ENCODE measurements at places on chromosomes 3 and 15.

GRCh38 chr3:39358333-39358732 is 24.8 kb upstream of the SLC25A38 start:
- no peak for DNase-seq

- DNase-seq, result no peak
Observed at GRCh38 chr3:169657351-169658124, 6.0 kb downstream of the MECOM start.

- DNase-seq, result no peak
Observed at GRCh38 chr3:138442433-138442832, 8.0 kb downstream of the ESYT3 start.

DNA sequence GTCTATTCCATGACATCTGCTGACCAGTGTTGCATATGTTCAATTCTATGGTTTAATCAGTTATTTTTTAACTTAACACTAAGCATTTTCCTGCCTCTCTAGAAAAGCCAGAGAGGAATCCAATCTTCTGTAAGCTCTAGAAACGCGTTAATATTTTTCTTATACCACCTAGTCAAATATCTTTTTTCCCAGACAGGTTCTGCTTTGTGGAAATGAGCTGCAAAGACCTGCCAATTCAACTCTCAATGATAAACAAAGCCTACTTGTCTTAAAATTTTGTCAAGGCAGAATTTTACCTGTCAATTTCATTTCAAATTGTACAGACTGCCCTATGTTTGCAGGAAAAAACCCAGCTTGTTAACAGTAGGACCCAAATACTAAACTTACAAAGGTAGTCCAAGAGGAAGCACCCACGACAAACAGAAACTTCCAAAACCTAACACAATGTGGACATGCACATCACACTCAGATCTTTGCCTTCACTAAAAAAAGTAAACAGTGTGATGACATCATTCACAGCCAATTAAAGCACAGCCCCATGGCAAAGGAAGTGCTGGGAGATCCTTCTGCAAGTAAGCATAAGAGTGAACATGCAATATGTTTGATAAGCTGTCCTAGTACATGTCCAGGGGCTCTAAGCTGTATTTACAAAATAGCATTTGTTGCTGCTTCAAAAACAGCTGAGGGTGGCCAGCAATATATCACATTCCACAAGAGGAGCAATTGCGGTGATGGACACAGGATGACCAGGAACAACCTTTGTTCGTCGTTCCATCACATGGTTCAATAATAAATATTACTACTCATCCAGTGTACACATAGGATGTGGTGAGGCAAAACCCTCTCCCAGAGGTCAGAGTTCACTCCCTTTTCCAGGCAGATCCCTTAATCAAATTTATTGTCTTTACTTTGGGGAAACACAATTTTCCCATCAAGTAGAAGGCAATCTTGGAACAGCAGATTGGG is 139.4 kb upstream of the TSC22D2 start:
- no peak for DNase-seq

DNA sequence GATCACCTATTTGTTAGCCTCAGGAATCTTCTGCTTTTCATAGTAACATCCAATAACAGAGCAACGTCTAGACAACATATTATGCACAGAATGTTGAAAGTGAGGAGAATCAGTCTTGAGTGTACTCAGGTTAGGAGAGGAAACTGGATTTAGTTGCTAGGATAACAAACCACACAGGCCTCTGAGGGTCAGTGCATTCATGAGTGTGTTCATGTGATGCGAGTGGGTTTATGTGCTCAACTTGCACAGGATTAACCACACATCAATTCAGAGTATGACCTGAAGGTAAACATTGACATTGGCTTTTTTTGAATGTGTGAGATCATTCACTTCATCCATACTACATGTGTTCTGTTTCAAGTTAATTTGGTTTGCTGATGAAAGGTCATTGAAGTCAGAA is 287.6 kb downstream of the DIPK2A start:
- no peak for DNase-seq

GRCh38 chr15:48470096-48470495 is 138.9 kb downstream of the DUT start:
- DNase-seq, result no peak

GRCh38 chr3:169455472-169455871 is 208.0 kb downstream of the MECOM start:
- no peak for DNase-seq

Data from OCI-LY7 (cell line).